ENCODE measurements at places on chromosomes 1 and 21. TPM values are rescaled to one million over a fixed set of nuclear protein-coding genes. Genes with fewer than 3 reads are reported as not detected.

DNA sequence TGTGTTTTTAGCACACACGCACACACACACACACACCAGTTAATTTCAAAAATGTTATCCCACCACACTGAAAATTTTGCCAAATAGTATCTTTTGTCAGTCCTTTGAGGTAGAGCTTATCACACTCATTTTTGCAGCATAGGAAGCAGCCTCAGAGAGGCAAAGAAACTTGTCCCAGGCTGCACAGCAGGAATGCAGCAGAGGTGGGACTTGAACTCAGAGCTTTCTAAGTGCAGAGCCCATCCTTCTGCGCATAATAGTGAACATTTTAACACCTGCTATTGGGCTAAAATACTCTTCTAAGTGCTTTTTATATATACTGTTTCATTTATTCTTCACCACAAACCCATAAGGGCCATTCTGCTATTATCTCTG is 15.0 kb downstream of the FHAD1 start:
- DNase-seq: no peak

DNA sequence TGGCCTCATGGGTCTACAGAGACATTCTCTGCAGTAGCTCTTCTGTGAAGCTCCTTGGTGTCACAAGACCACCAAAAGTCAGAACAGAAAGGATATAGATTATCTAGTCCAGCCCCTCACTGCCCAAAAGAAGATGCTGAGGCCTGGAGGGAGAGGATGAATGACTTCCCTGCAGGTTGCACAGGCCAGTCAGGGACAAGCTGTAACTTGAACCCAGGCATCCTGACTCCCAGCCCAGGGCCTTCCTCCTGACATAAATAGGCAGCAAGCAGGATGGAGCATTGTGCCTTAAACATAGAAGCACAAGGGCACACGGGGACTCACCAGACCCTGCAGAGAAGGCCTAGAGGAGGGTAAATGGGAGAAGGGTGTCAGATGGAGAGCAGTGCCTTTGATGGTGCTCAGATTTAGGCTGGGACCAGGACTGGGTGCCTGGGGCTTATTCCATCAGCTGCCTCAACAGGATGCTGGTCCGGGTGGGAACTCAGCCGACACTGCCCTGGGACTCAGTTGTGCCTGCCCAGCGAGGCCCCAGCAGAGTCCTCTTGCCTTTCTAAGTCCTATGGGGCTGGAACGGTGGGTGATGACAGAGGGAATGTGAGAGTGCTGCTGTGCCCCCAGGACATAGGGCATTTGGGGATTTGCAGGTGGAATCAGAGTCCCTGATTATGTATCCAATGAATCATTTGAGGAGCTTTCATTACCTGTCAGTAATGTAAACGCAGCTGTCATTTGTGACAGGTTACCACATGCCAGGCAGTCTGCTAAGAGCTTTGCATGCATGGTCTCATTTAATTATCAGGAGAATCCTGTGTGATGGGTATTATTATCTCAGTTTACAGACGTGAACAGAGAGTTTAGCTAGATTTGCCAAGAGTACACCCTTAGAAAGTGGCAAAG is 13.2 kb downstream of the S100A7A start:
- DNase-seq: no peak

DNA sequence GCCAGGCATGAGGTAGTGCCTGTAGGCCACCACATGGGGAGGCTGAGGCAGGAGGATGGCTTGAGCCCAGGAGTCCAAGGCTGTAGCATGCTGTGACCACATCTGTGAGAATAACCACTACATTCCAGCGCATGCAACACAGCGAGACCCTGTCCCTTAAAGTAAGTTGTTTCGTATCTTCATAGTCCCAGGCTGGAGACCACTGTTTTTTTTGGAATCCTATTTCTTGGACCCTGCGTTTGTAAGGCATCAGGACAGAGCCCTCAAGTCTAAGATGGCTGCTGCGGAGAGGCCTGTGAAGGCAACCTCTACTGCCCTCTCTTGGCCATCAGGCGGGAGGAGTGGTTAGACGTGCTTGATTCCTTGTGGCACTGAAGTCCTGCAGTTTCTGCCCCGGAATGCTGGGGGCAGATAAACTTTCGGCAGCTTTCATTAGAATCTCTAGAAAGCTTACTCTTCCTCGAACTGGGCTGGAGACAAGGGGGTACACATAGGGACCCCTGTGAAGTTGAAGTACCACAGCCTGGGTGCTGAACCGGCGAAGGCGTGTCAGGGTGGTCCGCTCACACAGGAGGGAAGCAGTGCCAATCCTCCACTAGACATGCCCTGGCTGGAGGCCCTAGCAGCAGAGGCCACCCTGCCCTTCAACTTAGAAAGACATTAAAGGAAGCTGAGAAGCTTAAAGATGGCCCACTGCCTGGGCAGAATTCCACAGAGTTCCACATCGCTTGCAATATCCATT is 36.6 kb downstream of the RABIF start:
- DNase-seq: no peak

- no peak for DNase-seq
Measured at GRCh38 chr1:169049258-169049938, 57.1 kb upstream of the ATP1B1 start.

The SELENBP1 gene
- total RNA-seq: 32.3 TPM

The NFASC gene
- 16.3 TPM for total RNA-seq

All from heart right ventricle (tissue), 16 donors.